ENCODE measurements at places on chromosomes 11 and 22.

- DNase-seq, result no peak
Measured at GRCh38 chr11:79796704-79797103, 355.9 kb upstream of the TENM4 start.

DNA sequence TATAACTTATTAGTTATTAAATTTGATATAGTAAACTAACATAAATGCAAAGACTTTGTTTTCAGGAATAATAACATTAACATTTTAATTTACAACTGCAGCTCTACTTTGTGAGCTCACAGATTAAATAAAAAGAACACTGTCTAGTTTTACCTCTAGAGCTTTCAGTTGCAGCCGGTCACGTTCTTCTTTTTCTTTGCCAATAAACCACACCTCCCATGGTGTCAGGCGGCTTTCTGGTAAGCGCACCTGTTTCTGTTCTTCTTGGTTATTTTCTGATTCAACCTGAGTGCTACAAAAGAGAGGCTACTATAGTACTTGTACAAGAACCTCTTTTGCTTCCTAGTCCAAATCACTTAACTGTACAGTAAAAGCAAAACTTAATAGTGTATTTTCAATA lies 5.8 kb downstream of the CCDC34 start:
- no peak for DNase-seq

DNA sequence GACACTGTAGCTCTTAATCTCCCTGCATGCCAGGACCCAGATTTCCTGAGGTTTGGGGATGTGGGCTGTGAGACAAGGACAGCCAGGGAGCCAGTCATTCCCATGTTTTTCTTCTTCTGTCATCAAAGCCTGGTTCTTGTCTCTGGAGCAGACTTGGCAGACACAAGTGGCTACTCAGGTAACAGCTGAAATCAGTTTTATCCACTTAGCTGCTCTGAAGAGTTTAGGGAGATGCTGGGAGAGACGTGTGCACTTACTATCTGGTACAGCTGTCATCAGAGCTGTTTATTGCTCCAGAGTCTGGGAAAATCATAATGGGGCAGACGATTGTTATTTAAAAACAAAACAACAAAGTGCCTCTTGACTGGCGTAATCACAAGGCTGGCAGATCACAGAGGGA lies 56.6 kb downstream of the CSNK2A3 start:
- no peak for DNase-seq

DNA sequence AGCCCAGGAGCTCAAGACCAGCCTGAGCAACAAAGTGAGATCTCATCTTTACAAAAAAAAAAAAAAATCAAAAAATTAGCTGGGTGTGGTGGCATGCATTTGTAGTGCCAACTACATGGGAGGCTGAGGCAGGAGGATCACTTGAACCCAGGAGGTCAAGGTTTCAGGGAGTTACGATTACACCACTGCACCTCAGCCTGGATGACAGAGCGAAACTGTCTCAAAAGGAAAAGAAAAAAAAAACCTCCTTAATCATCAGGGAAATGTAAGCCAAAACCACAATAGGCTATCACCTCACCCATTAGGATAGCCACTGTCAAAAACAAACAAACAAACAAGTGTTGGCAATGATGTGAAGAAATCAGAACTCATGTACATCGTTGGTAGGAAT lies 13.4 kb downstream of the DGCR2 start:
- DNase-seq, result no peak

- no peak for DNase-seq
Measured at GRCh38 chr22:22554587-22555284, 4.3 kb downstream of the PRAME start.

GRCh38 chr11:1116666-1117390 lies 40.9 kb upstream of the MUC5AC start:
- DNase-seq, result no peak

DNA sequence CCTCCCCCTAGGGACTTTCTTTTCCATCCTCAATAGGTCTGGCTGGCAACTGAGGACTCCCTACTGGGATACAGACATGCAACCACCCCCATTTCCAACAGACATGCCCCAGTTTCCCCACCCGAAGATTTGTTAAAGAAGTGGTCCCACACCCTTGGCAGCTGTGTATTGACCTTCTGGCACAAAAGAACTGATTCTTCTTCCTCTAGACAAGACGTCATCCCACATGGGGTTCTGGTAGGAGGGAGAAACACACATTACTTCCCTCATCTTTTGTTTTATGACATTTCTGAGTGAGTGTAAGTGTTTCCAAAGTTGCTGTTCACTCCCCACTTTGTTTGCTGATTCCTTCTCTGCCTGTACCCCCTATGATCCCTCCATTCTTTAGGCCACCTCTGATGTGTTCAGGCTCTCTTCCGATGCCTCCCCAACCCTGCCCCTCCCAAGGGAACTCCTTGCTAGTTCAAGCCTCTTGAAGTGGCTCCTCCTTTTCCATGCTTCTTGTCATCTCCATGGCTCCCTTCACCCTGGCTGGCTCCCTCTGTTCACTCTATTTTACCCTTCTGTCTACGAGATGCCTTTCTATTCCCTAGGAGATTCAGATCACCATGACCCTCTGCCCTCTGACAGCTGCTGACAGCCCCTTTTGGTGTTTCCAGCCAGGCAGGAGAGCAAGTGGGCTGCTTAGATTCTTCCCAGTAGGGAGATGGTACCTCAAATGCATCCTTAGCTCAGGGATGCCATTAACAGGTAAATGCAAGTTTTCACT lies 4.3 kb downstream of the KIRREL3 start:
- no peak for DNase-seq

DNA sequence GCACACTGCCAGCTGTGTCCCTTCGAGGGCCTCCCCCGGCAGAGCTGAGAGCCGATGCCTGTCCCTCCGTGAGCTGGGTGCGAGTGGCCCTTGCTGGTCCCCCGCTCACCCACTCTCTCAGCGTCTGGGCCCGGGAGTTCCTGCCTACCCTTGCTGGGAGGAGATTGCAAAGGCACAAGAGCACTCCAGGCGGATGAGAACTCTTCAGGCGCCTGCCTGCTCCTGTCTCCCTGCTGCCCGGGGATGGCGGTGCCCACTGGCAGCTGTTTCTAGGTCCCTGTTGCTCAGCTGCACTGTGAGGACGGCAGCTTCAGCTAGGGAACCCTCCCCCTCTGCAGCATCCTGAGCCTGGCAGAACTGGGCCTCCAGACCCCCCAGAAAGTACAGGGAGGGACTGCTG lies 61.1 kb downstream of the FLRT1 start:
- no peak for DNase-seq

- no peak for DNase-seq
Measured at GRCh38 chr11:133921026-133921425, 35.7 kb downstream of the IGSF9B start.

- DNase-seq, result no peak
Measured at GRCh38 chr11:19243613-19244012, 2.9 kb upstream of the E2F8 start.

DNA sequence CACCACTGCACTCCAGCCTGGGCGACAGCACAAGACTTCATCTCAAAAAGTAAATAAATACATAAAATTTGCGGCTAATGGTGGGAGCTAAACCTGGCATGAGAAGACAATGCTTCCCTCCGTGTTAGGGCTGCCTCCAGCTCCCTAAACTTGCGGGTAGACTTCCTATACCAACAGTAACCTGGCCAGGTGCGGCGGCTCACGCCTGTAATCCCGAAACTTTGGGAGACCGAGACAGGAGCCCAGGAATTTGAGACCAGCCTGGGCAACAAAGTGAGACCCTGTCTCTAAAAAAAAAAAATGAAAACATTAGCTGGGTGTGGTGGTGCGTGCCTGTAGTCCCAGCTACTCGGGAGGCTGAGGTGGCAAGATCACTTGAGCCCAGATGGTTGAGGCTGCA lies 25.3 kb downstream of the SLC25A18 start:
- DNase-seq, result no peak

GRCh38 chr11:32843544-32843943 lies 13.8 kb downstream of the PRRG4 start:
- no peak for DNase-seq

GRCh38 chr22:29144786-29145160 lies 60.9 kb upstream of the EMID1 start:
- DNase-seq, result no peak

GRCh38 chr11:131099013-131099412 lies 182.7 kb upstream of the SNX19 start:
- no peak for DNase-seq

GRCh38 chr11:97739932-97740800 lies 1280.6 kb upstream of the CNTN5 start:
- DNase-seq, result no peak

DNA sequence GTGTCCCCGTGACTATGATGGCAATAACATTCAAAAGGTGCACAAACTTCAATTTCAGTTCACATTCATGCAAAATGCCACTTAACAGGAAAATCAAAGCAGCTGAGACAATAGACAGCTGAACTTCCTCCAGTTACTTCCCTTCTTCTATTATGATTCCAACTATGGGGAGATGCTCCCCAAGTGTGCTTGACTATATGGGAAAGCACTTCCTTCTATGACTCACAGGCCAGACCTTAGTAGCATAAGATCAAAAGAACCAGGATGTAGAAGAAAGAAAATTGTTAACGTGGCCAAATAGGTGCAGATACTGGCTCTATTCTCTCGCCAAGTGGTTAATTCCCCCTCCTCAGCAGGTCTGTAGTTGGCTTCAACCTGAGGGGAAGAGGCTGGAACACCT lies 7.8 kb upstream of the FAT3 start:
- DNase-seq, result no peak

- no peak for DNase-seq
Measured at GRCh38 chr22:39396797-39397195, 2.8 kb upstream of the TAB1 start.

DNA sequence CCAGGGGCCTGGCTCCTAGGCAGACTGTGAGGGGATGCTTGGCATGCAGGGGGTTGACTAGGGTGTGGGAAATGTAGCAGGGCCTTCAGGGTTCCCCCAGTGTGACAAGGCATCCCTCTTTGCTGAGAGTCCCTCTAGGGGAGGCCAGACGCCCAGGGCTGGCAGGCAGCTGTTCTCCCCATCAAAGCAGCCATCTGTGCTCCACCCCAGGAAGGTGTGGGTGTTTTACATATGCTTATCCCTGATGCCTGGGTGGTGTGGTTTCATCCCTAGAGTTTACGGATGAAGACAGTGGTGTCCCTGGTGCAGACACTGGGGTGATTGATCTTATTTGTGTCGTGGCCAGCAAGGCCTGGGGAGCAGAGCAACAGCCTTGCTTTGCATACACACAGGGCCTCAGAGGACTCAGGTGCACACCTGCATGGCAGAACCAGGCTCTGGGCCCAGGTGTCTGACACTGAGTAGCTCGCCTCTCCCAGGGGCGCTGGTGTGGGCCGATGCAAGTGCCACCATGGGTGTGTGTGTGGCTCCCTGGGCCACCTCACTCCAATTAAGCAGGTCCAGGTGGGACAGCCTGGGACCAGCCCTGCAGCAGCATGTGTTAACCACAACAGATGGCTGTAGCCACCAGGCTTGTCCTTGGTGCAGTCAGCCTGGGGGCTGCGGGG lies 74.2 kb downstream of the MED15 start:
- DNase-seq, result no peak

DNA sequence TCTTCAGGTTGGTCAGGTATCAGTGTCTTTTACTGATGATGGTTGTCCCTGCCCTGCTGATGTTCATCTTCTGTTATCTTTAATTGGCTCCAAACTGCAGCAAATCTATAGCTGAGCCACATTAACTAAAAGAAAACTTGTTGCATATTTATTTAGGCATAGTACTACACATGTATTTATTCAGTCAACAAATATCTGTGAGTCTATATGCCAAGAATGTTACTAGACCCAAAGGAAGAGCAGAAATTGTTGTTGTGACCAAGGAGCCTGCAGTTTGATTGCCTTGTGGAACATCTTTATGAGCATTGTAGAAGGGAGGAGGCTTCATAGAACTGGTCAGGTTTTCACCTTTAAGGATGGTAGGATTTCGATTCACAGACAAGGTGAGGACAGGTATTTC lies 10.1 kb downstream of the BMAL1 start:
- DNase-seq, result no peak

GRCh38 chr22:37623075-37624016 lies 14.7 kb downstream of the GGA1 start:
- peak; percentile 55 for DNase-seq

- DNase-seq, result no peak
Measured at GRCh38 chr11:106961518-106961917, 56.8 kb downstream of the GUCY1A2 start.

- DNase-seq, result no peak
Measured at GRCh38 chr22:40757071-40757470, 62.1 kb downstream of the SLC25A17 start.

DNA sequence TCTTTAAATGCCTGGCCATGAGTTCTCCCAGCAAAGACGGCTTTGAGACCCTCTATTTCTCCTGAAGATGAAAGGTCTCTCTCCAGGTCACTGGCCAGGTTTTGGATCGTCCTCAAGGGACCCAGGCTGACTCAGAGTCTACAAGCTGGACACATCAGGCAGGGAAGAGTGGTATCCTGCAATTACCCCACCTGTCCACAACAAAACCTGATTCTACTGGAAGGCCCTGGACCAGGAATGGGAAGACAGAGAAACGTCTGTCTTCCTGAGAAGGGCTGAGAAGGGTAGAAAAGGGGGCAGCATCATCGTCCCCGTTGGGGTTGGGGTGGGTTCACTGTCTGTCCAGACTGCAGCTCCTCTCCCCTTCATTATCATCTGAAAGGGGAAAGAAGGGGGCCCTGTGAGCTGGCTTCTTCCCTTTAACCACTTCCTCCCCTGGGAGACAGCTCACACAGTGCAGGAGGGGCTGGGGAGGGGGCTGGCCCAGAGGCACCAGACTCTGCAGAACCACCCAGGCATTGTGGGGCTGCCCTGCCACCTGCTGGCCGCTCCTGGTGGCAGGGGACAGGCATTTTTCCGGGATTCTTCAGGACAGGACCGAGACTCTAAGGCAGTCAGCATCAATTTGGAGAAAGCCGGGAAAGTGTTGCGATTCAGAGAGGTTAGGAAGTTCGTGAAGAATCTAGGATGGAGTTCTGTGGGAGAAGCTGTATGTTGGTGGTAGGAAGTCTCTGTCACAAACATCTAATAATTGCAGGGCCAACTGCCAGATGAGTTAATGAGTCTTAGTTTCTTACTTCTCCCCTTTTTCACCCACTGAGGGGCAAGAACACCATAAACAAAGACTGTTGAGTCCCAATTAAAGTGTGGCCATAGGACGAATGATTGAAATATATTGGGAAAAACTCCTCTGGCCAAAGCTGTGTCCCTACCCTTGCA lies 57.6 kb downstream of the SYN3 start:
- no peak for DNase-seq

GRCh38 chr22:32760815-32761214 lies 40.7 kb upstream of the TIMP3 start:
- DNase-seq, result no peak

DNA sequence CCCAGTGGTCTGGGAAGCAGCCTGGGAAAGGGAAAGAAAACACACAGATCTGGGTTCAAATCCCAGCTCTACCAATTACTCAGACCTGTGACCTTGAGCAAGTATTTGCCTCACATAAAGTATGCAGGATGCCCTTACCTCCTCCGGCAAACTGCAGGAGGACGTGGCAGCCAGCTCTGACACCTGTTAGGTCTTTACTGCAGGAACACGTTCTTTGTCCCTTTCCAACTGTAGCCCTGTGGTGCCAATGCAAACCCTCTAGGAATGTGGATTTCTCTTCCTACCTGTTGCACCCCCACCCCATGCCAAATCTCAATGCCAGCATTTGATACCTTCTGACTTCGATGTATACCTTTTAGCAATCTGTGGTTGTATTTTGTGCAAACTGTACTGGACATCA lies 6.0 kb downstream of the CPT1A start:
- DNase-seq, result no peak

GRCh38 chr22:48492366-48493320 lies 1335.0 kb downstream of the BRD1 start:
- no peak for DNase-seq

Measured in stimulated activated CD4-positive, alpha-beta T cell treated with anti-CD3 and anti-CD28 coated beads, TNF-alpha, amount 100 ng/mL, for 4 hours (primary cell).